GOT3 (cell line): ENCODE measurements at places on chromosomes 4 and X.

DNA sequence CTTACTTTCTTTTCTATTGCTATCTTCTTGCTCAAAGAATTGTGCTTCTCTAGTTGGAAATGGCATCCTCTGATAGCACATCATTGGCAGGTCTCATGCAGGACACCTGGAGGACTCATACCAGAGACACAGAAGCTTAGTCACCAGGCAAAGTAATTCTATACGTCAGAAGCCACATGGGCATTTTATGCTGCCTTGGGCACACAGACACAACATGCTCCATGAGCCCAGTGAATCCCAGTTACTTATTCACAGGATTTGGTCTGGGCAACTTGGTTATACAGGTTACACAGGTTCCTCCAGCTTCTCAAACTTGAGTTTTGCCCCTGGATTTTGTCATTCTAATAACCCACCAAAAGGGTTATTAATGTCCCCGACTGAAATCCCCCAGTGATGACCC lies 7.1 kb downstream of the RASSF6 start:
- DNase-seq: no peak

- DNase-seq: no peak
Observed at GRCh38 chr4:104489731-104490095, 5.0 kb downstream of the CXXC4 start.

DNA sequence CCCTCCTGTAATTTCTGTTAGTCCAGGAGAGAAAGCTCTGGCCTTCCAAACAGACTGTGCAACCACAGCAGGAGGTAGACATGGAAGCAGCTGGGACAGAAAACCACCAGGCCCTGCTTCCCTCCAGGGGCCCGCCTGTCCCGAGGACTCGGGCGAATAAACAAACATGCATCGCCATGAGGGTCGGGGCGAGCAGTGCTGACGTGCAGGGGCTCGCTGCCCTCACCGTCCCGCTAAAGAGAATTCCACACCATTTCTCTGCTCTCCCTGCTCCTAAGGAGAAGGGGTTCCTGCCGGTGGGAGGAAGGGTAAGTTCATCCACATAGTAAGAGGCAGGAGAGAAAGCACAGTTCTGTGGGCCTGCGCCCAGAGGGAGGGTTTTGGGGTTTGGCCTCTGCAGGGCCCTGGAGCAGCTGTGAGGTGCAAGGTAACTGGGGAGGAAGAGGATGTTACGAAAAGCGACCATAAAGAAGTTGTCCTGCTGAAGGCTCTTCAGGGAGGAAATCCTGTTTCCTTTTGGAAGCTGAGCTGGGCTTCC lies 54.9 kb downstream of the WFS1 start:
- DNase-seq: no peak

- no peak for DNase-seq
Observed at GRCh38 chrX:136268051-136269048, 17.1 kb upstream of the MAP7D3 start.

- no peak for DNase-seq
Observed at GRCh38 chr4:165464813-165465381, 86.1 kb downstream of the CPE start.

GRCh38 chrX:116732214-116732613 lies 269.4 kb upstream of the CT83 start:
- DNase-seq: no peak
